Fibroblast of skin of left biceps (primary cell): ENCODE measurements at places on chromosomes 13 and 19.
A peak's percentile ranks its signal among the peaks of the same experiment; 100 is the strongest.

DNA sequence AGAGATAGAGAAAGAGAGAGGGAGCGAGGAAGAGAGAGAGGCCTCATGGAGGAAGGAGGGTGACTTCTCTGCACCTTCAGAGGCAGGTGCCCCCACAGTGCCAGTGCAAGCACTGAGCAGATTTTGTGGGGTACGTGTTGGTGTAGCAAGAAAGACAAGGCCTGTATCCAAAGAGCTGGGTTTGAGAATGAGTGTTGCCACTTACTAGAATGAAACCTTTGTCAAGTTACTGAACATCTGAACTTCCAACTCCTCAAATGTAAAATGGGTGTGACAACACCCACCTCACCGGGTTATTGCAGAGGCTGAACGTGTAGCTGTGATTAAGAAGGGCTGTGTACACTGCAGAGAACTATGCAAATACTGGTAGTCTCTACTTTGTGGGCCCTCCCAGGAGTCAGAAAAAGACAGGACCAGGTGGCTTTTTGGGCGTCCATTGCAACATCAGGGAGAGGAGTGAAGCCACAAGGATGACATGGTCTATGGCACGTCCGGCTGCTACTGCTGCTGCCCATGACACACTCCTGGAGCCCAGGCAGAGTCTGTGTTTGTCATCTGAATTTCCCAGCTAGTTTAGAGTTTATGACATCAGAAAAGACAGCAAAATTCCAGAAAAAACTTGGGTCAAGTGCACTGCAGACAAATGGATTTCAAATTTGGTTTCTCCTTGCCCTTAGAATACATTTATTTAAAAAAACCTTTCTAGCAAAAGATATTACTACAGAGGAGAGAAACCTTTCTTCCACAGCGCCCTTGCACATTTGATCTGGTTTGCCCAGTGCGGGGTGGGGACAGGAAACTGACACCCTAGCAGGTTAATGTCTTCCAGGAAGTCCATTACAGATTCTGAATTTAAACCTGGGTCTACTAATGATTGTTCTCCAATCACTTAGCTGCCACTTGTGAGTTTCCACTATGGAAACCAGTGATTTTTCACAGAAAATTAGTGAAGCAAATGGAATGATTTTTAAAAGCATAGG lies 54.0 kb upstream of the ATP12A start:
- no peak for DNase-seq

DNA sequence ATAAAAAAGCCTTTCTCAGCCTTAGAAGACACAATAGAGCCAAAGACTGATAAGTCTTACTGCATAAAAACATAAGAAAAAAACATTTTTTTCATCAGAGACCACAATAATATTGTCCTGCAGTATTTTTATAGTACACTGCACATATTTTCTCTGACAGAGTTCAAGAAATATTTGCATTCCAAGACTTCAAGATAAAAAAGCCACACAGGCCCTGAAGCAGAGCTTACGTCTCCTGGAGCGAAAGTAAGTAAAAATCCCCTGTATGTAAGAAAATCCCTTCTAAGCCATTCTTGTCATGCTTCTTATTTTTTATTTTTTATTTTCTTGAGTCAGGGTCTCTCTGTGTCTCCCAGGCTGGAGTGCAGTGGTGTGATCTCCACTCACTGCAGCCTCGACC lies 755.9 kb downstream of the LIG4 start:
- no peak for DNase-seq

- DNase-seq = no peak
Observed at GRCh38 chr13:60137911-60138560, 25.7 kb downstream of the DIAPH3 start.

DNA sequence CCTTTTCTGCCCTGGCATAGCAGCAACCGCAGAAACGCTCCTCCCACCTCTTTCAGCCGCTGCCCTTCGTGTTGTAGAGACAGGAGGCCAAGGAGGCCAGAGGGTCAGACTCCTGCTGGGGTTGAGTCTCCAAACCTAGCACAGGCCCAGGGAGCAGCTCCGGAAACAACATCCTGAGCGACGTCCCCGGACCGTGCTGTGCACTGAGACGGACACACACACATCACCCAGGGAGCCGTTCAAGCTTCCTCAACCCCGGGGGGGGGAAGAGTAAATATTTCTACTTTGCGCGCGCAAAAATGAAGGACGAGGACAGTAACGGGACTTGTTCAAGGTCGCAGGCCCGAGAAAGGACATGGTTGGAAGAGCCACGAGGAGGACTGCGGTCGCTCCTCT lies 657 bp downstream of the ZNF550 start:
- DNase-seq = no peak

- no peak for DNase-seq
Observed at GRCh38 chr19:34256835-34257558, 2.6 kb downstream of the GARRE1 start.

DNA sequence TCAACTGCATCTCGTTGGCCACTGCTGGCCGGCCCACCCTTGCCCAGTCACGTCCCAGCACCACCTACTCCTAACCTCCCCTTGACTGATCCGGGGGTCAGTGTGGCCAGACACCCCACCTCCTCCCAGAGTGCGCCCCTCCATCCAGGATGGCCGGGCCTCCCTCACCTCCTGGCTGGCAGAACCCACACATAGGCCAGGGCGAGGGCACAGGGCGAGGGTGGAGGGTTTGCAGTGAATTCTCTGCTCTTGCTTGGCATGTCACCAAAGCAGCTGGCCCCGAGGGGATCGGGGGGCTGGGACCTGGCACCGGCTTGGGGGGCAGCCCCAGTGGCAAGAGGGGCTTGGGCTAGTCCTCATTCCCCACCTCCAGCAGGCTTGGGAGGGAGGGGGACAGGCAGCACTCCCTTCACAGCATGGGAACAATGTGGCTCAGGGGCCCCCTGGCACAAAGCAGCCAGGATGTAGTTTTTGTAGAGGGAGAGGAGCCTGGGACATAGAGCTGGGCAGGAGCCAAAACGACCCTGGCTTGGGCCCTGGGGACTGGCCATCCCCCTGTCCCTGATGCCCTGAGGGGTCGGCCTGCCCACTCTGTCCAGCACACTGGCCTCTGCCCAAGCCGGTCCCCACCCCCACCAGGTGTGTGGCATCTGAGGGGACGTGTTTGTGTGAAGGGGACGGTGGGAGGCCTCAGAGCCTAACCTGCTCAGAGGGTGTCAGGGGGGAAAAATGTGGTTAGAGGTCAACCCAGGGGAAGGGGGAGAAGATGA lies 28.5 kb upstream of the ASF1B start:
- DNase-seq = no peak

DNA sequence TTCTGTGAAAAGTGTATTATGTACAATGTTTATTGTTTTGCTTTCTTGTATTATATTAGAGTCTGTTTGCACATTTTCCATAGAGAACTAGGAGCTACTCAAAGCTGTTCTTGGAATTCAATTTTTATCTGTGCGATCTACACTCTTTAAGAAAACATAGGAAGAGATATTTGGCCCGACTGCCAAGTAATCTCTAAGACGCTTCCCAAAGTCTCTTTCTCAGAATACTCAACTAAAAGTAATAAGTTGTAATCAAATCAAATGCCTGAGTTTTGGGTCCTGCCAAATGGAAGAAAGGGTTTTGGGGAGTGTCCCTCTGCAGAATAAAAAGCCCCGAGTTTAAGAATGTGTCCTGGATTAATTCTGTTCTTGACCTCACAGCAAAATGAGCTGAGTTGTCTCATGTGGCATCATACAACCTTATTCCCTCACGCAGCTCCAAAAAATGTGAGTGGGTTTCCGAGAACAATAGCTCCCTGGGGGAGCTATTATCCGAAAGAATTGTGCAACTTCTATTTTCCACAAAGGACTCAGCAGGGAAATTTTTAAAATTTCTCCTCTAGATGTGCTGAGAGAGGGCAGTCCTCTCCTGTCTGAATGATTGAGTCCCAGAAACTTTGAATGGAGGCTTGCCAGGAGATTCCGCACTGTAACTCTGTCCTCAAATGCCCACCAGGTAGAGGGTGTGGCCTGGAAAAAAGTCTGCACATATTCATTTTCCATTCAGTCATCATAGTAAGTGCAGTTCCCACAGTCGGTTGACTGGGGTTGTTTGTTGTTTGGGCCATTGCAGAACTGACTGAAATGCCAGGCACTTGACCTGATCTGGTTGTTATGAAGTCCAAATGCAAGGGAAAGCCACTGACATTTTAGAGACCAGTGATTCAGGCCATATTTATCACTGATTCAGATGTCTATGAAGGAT lies 280.0 kb upstream of the SOX21 start:
- DNase-seq = no peak

GRCh38 chr13:114015111-114015968 lies 41.5 kb upstream of the C13orf46 start:
- DNase-seq = no peak

- peak; percentile 31 for DNase-seq
Observed at GRCh38 chr13:75550159-75550567, 572 bp downstream of the UCHL3 start.

DNA sequence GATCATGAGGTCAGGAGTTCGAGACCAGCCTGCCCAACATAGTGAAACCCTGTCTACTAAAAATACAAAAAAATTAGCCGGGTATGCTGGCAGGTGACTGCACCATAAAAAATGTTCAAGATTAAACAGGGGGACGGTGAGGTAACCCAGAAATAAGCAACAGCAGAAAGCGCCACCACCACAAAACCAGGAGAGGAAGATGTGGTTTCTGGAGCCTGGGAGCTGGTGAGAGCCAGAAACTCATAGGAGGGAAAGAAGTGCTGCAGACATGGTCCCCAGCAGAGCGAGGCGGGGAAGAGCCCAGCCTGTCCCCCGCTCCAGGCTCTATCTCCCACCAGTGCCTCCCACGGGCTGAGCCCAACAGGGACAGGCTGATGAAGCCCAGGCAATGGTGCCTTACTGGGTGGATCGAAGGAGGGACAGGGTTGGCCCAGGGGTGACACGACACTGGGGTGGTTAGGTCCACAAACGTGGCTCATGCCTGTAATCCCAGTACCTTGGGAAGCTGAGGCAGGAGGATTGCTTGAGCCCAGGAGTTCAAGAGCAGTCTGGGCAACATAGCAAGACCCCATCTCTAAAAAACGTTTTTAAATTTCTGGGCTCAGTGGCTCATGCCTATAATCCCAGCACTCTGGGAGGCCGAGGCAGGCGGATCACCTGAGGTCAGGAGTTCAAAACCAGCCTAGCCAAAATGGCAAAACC lies 19.0 kb downstream of the SPC24 start:
- no peak for DNase-seq

- DNase-seq = peak; percentile 41
Observed at GRCh38 chr13:64505336-64505910, 2724.7 kb downstream of the PCDH9 start.

- DNase-seq = no peak
Observed at GRCh38 chr13:42656161-42656560, 82.2 kb downstream of the TNFSF11 start.

GRCh38 chr13:38914070-38914469 lies 76.6 kb downstream of the STOML3 start:
- no peak for DNase-seq

- no peak for DNase-seq
Observed at GRCh38 chr19:19451429-19452242, 46.2 kb downstream of the GATAD2A start.

DNA sequence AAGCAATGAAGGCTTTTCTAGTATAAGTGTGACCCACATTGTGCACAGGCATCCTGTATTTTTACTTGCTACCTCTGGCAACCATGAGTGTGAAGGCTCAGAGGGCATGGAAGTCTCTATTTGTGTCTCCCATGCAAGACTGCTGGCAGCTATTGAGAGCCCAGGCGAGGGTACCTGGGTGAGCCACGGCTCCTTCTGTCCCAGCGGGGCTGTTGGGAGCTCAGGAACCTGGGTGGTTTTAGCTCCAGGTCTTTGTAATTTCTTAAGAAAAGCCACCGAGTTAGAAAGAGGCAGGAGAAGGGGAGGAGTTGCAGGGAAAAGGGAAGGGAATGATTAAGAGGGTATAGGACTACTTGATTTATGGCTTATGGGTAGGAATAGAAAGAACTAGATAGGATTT lies 190.4 kb upstream of the SOX1 start:
- DNase-seq = no peak

- DNase-seq = no peak
Observed at GRCh38 chr13:36530861-36531590, 98.7 kb downstream of the CCNA1 start.

- no peak for DNase-seq
Observed at GRCh38 chr13:32385410-32385809, 42.5 kb downstream of the N4BP2L1 start.

- DNase-seq = no peak
Observed at GRCh38 chr19:2047449-2048103, 3.5 kb downstream of the MKNK2 start.

DNA sequence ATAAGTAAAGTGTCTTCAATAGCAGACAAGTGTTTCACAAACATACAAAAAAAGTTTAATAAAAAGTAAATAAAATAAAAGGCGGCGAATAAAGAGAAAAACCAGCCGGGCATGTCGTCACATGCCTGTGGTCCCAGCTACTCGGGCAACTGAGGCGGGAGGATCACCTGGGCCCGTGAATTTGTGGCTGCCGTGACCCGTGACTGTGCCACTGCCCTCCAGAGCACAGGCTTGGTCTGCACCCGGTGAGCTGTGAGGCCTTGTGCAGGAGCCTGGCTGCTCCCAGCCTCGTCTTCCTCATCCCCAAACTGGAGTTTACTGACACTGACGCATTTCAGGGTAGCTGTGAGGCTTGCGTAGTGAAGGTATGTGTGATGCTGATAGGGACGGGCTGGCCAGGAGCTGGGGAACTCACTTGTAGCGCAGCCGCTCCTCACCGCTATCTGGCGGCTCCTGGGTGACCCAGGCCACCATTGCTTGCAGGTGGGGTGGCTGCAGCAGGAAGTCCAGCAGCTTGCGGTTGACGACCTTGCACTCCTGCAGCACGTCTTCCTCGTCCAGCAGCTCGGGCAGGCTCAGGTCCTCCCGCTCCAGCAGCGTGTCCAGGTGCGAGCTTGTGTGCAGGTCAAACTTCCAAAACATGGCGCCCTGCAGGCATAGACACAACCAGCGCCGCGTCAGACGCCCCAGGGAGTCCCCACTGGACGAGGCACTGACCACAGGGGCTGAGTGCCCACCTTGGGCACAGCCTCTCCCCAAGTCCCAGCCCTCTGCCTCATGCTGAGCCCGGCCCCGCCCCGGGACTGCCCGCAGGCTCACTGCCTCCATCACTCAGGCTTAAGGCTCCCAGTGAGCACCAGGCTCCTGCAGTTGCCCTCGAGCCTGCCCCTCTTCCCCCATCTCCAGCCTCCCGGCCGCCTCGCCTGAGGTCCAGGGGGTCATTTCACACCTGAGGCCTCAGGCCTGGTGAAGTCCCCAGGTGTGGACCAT lies 12.1 kb downstream of the PPP6R1 start:
- DNase-seq = no peak

DNA sequence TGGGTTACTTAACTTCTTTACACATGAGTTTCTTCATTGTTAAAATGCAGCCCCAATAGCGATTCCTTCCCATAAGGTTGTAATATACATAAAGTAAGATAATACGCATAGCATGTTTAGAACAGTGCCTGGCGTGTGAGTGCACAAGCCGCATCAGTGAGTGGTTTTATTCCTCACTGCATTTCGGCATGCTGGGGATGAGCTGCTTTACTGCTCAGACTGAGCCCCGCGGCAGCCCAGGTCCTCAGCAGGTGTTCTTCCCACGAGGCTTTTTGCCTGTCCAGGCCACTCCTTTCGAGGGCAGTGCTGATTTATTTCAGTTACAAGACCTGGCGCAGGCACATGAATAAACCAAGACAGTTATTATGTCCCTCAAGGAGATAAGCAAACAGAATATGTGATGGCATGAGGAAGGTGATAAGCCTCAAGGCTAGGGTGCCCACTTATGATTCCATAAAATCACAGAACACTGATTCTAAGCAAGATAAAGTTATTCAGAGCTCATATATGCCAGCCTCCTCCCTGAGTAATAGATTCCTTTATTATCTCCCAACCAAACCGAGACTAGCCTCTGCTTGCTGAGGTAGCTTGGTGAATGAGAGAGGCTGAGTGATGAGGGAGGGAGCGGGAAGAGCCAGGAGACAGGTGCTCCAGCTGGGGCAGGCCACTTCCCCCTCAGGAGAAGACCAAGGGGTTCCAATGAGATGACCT lies 505.5 kb downstream of the DIAPH3 start:
- no peak for DNase-seq
